Brain microvascular endothelial cell (primary cell): ENCODE measurements at places on chromosomes 3 and 15.
A peak's percentile ranks its signal among the peaks of the same experiment; 100 is the strongest.

GRCh38 chr3:154730186-154730585 lies 300.2 kb upstream of the GPR149 start:
- no peak for DNase-seq

GRCh38 chr3:121985846-121986245 lies 36.2 kb downstream of the ILDR1 start:
- no peak for DNase-seq

DNA sequence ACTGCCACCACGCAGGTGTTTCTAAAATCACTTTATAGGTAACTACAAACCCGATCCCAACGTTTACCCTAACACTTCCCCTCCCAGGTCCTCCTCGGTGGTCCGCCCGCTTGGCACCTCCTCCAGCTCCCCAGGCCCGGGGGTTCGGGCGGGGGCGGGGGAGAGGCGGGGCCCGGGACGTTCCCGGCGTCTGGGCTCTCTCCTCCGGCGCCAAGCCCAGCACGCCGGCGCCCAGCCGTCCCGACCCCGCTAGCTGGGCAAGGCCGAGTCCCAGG lies 562 bp downstream of the CGGBP1 start:
- DNase-seq = no peak

DNA sequence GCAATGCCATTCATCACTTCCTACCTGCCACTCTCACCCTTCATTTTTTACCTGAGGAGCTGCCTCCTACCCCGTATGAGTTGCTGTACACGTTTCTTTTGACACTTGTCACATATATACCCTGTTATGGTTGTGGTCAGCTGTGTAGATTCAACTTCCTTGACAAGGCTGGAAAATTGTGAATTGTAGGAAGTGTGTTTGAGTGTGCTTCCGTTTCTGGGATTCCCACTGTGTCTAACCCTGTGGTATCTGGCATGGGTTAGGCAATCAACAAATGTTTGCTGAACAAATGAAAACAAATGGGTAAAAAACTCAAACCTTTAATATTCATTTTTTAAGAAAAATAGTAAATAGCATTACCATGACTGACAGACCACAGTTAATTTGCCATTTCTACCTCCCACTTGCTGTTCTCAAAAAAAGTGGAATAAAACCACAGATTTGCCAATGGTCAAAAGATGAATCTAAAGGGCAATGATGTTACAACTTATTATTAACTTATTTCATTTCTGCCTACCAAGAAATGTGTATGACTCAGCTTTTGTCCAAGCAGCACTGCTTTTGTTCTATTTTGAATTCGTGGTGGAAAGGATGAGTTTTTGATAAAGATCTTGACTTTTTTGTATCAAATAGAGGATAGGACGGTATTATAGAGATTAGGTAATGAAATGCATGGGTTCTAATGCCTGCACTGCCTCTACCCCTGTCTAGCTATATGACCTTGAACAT lies 404.6 kb downstream of the LPP start:
- peak; percentile 31 for DNase-seq

DNA sequence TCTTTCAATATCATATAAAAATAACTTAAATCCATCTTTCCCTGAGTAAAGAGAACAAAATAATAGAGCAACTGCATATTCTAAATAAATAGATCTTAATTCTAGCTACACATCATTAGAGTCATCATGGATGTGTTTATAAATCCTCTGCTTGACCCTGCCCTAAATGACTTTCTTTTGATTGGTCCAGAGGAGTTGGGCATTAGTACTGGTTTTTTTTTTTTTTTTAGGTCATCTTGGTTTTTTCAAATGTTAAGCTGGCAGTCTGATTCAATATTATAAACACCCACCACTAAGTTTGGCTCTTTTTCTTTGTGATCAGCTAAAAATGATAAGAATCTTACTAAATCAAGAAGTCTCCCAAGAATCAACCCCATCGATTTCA lies 504.0 kb upstream of the CBLB start:
- no peak for DNase-seq
